ENCODE measurements at places on chromosomes 6 and 20. TPM values are rescaled to one million over a fixed set of nuclear protein-coding genes. Genes with fewer than 3 reads are reported as not detected.

The OXT gene
- total RNA-seq, result not detected

The NRSN1 gene
- not detected for total RNA-seq

The VARS2 gene
- 84.2 TPM for total RNA-seq

The CST7 gene
- total RNA-seq, result 117 TPM

The ZC3H12D gene
- 79.6 TPM for total RNA-seq

DNA sequence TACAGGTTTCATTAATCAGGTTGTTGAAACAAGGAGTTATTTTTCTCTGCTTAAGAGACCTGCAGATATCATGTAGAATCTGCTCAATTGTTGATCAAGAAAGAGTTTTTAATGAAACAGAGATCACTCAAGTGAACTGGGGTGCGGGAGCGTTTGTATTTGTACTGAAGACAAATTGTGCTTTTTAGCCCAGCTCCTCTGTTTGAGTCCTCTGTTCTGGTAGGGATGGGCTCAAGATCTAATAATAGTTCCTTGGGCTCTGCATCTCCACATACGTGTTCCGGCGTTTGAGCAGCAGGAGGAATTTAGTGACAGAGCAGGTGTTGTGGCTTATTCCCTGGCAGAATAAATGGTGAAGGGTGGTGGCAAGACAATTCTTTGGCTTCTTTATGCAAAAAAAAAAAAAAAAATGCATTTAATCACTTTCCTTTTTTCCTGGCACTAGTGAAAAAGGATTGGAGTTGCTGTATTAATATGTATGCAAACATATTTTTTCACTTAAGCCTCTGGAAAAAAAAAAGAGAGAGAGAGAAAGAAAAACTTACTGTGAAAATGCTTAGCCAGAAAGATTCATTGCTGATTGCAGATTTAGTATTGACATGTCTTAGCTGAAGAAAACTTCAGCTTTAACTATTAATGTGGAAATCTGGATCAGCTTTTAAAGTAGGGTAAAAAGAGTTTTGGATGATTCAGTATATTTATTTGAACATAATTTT lies 4.0 kb downstream of the CITED2 start:
- no peak for DNase-seq

DNA sequence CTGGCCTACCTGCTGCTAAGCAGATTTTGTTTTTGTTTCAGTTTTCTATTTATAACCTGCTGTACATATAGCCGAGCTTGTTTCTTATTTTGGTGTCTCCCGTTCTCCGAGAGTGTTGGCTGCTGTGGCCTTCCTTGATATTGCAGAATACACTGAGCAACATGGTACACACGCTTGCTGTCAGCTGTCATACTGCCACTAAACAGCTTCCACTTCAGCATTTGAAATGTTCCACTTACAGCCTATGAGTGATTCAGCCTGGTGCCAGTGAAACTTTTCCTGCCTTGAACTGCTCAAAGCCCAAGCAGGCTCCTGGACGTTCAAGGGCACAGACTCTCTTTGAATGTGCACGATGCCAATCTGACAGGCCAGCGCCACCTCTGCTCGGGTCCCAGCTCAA lies 87.1 kb downstream of the PSMG4 start:
- DNase-seq, result no peak

DNA sequence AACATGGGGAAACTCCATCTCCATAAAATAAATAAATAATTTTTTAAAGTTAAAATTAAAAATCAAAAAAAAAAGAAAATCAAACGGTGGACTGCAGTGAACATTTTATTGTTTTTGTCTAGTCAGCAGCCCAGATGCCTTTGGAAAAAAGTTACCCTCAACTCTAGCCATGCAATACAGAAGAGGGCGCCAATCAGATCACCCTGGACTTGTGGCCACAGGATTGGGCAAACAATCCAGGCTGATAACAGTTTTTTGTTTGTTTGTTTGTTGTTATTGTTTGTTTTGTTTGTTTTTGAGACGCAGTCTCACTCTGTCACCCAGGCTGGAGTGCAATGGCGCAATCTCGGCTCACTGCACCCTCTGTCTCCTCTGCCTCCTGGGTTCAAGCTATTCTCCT lies 30.5 kb upstream of the NELFCD start:
- no peak for DNase-seq

DNA sequence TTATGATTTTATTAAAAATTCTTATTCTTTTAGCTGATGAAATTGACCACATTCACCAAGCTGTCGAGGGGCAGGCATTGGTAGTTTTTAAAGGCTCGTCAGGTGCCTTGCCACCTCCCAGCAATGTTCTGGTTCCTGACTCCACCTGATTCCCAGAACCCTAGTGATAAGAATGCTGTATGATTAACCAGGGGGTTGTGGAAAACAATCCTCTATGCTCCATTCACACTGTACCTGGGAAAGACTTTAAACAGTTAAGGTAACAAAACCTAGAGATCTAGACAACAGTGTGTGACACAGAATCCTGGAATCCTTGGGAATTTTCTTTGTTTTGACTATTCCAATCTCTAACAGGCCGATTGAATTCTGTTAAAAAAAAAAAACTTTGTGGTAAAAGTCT lies 165.7 kb upstream of the OLIG3 start:
- no peak for DNase-seq

DNA sequence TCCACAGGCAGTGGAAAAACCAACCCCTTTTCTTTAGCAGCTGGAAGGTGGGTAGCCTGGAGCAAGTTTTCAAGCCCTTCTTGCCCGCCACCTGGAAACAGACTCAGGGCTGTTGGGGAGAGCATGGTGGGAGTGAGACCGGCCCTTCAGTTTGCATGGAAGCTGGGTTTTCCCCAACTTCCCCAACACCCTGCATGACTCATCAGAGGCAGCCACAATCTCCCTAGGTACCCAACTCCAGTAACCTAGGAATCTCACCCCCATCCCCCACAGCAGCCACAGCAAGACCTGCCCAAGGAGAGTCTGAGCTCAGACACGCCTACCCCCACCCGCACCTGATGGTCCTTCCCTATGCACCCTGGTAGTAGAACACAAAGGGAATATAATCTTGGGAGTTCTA lies 86.3 kb upstream of the IRAK1BP1 start:
- no peak for DNase-seq

GRCh38 chr20:42836339-42836738 lies 353.4 kb downstream of the PTPRT start:
- no peak for DNase-seq

GRCh38 chr20:347317-347639 lies 367 bp downstream of the NRSN2 start:
- DNase-seq, result no peak

DNA sequence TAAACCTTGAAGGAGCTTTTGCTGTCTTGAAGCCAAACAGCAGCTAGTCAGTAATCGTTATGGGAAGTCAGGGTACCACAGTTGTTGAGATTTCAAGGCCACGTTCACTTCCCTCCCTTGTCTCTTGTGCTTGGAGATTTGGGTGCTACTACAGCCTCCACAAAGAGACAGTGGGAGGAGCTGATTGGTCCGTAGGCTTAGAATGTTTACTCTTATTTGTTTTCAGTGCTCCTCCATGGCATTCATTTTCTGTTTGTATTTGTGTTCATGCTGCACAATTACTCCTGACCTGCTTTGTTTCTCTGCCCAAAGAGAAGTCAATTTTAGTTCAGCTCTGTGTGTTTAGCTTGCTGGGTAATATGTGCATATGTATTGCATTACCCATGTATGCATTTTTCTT lies 147.7 kb downstream of the PRL start:
- DNase-seq, result no peak

DNA sequence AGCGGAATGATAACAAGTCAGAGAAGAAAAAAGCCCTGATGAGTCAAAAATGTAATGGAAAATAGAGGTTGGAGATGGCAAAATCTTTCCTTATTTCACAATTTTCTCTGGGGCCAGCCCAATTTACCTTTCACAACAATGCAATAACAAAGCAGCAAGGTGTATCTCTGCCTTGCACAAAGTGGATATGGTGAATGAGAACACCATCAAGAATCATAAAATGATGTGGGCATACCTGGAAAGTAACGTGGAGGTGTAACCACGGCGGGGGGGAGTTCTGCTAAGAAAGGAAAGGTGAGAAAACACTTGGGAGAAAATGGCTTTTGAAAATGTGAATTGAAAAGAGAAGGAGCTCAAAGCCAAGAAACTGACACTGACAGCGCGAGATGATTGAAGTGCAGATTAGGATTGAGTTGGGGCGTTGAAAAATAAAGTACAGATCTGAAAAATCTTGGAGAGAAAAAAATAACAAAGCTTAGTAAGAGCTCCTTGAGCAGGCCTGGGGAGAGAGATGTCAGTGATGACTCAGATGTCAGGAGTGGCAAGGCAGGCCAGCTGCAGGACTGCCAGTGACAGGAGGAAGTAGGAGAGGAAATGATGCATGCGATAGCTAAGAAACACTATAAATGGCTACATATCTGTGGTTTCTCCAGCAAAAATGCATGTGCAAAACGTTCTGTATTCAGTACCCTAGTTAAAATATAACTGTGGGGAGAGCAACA lies 26.2 kb downstream of the ARHGAP18 start:
- peak; percentile 88 for DNase-seq

GRCh38 chr20:61350500-61351250 lies 98.6 kb downstream of the CDH4 start:
- DNase-seq, result no peak

- peak; percentile 8 for DNase-seq
Observed at GRCh38 chr20:19407196-19407595, 194.8 kb downstream of the SLC24A3 start.

GRCh38 chr20:49951151-49951550 lies 15.0 kb downstream of the RNF114 start:
- DNase-seq, result no peak

DNA sequence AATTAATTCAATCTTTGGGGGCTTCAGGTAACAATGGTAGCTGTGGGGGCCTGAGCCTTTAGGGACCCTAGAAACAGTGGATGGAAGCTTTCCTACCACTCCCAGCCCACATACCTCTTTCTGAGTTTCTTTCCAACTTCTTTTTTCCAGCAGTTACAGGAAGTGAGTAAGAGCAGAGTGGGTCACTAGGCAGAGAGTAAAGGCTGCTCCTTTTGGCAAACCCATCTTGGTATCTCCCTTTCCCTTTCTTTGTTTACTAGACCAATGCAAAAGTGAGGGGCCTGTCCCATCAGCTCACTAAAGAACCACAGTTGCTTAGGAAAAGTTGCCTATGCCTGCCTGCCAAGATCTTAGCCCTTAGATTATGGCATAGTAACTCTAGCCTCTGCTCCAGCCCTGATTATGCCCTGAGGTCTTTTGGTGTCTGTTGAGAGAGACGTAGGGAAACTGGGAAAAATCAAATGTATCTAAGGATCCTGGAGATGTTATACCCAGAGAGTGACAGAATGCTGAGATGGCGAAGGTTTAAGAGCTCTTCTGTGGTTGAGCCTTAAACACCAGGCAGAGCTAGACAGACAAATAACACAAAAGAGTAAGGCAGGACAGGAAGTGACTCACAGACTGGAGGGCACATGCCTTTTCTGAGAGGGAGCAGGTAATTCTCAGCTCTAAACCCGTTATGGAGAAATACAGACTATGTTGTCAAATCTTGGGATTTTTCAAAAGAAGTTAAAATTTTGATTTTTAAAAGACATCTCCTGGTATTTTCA lies 31.3 kb downstream of the TRMT6 start:
- DNase-seq, result peak; percentile 66

GRCh38 chr6:73169111-73169510 lies 56.2 kb downstream of the KHDC1L start:
- DNase-seq, result no peak

DNA sequence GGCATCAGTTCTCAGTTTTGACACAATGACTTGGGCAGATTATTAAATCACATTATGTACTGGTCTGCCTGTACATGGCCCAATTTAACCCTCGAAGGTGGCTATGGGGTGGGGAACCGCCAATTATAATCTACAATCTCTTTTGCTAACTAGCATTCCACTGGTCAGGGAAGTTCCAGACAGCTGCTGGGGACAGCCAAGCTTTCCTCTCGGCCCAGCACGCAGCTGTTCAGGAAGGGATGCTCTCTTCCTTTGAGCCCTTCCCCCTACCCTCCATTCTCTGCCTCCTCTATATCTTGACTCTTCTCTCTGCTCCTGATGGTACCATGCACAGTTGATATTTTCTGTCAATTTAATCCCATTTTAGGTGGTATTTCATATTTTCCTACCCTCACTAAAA lies 233.5 kb upstream of the AGPAT4 start:
- no peak for DNase-seq

- no peak for DNase-seq
Observed at GRCh38 chr6:36698871-36699271, 1.2 kb downstream of the RAB44 start.

DNA sequence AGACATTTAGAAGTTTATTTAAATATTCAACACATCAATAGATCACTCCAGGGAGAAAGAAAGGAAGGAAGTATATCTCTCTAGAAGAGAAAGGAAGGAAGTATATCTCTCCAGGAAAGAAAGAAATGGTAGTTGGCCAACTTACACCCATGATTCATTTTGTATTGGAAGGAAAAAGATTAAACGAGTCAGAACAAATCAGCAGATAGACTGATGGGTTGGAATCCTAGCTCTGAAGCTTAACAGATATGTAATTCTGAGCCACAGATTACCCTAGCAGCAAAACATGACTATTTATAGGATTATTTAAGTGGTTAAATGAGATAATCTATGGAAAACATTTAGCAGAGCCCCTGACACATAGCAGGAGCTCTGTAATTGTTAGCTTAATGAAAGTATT lies 27.1 kb downstream of the COL12A1 start:
- no peak for DNase-seq

- DNase-seq, result peak; percentile 42
Observed at GRCh38 chr6:129817332-129817731, 43.8 kb downstream of the TMEM244 start.

- no peak for DNase-seq
Observed at GRCh38 chr6:84667252-84668213, 96.9 kb downstream of the TBX18 start.

DNA sequence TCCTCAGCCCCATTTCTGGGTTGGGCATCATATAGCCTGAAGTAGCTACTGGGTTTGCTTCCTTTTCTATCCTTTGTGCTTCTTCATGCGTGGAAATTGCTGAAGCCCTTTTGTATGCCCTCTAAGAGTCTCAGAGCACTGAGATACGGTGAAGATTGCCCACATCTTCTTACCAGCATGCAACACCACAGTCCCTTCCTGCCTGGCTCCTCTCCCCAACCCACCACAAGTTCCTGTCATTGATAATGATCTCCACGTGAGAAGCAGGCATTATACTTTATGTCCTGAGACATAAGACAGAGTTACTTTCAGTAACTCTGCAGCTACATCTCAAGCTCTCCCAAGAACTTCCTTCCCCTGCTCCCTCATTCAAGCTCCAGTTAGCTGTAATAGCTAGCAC lies 15.8 kb upstream of the PLCB4 start:
- no peak for DNase-seq

DNA sequence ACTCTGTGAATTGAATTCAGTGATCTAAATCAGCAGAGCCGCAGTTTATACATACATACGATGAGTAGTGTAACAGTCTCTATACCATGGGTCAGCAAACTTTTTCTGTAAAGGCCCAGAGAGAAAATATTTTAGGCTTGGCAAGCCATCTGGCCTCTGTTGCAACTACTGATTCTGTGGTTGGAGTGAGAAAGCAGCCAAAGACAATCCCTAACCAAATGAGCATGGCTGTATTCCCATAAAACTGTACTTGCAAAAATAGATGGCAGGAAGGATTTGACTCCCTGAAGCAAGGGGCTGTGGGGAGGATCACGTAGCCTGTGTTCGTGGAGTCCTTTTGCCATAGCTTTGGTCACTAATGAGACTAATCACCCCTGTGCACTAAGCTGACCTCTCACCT lies 17.9 kb upstream of the MOCS1 start:
- no peak for DNase-seq
